Right renal pelvis (tissue), 4 donors: ENCODE measurements at places on chromosomes 12 and 14.
A peak's percentile ranks its signal among the peaks of the same experiment; 100 is the strongest.

GRCh38 chr12:131438881-131439280 is 272.0 kb upstream of the SFSWAP start:
- DNase-seq = no peak

- no peak for DNase-seq
Observed at GRCh38 chr14:102246071-102246470, 58.9 kb downstream of the MOK start.

GRCh38 chr12:105696-106095 is 39.1 kb downstream of the IQSEC3 start:
- no peak for DNase-seq

DNA sequence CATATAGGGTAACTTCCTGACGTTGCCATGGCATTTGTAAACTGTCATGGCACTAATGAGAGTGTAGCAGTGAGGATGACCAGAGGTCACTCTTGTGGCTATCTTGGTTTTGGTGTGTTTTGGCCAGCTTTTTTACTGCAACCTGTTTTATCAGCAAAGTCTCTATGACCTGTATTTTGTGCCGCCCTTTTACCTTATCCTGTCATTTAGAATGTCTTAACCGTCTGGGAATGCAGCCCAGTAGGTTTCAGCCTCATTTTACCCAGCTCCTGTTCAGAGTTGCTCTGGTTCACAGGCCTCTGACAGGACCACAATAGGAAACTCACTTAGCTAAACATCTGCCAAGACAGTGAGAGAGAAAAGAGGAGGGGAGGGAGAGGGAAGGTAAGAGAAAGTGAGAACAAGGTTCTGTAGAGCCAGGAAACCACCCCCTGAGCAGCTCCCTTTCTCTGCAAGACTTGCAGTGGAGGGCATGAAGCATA is 64.8 kb upstream of the PLEKHG3 start:
- DNase-seq = no peak

DNA sequence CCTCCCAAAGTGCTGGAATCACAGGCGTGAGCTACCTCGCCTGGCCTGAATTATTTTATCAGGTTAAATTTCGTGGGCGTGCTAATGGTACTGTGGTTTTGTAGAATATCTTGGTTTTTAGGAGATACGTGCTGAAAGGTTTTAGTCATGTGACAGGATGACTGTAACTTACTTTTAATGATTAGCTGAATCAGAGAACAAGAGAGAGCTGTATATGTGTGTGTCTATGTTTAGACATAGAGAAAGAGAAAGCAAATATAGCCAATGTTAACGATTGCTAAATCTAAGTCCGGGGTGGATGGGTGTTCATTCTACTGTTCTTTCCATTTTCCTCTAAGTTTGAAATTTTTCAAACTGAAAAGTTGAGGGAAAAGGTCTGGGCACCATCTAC is 9.2 kb upstream of the PNMA1 start:
- no peak for DNase-seq

DNA sequence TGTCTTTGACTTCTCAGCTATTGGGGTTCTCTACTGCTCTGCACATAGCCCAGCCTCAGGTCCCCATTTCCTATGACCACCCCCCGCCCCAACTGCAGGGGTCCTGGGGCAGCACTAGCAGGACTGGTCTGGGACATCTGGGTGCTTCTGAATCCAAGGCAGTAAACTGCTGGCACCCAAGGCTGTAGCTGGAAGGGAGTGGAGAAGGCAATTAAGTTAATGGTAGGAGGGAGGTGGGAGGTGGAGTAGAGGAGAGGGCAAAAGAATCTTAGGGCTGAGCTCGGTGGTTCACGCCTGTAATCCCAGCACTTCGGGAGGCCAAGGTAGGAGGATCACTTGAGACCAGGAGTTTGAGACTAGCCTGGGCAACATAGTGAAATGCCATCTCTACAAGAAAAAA is 11.5 kb downstream of the PLEK2 start:
- no peak for DNase-seq

- DNase-seq = no peak
Observed at GRCh38 chr14:74864198-74864597, 11.7 kb downstream of the PROX2 start.

GRCh38 chr12:71948390-71948789 is 9.7 kb downstream of the TPH2 start:
- DNase-seq = no peak

- DNase-seq = peak; percentile 42
Observed at GRCh38 chr12:52151837-52152783, 39.7 kb downstream of the KRT80 start.

DNA sequence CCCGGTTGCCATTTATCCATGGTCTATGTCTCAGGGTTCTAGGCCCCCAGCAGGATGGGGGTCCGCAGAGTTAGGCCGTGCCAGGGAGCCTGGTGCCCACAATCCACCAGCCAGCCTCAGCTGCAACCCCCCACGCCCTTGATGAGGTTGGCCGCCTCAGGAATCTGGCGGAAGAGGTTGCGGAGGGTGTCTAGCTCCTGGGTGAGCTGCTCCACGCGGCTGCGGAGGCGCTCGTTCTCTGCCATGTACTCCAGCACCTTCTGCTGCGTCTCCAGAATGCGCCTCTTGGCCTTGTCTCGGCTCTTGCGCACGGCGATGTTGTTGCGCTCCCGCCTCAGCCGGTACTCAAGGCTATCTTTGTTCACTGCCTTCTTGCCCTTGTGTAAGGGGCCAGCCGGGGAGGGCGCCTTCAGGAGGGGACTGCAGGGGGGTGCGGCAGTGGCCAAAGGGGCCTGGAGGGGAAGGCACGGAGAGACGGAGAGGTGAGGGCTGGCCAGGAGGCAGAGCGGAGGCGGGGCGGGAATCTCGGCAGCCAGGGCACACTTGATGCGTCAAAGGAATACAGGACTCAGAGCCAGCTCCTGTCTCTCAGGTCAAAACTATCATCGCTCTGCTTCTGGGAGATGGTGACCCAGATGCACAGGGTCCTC is 1.6 kb downstream of the CEBPE start:
- no peak for DNase-seq

DNA sequence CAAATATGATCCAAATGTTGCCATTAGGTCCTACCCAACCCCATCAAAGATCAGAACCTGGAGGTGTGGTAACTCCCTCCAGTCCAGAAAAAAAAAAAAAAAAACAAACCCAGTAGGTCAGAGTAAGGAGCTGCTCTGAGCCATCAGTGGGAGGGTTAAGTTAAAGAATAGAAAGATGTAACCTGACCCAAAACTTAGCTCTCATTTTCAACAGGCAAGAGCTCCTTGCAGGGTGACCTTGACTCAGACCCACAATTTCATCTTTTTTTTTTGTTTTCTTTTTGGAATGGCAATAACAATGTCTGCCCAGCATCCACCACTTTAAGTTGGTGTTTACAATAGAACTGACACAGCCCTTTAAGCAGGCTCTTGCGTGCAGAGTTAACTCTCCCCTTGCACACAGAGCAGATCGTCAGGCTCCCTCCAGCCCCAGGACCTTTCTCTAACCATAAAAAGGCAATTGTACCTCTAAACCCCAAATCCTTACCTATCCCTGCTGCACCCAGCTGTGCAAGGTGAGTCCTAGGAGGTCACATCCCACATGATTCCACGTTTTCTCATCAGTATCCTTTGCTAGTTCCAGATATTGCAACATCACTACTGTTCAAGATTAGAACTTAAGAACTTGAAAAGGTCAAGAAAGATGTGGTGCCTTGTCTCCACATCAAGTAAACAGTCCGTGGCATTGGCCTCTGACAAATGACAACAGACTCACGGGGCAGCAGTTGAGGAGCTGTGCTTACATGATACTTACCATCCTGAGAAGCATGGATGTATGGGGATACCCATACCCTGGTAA is 178.6 kb upstream of the EEA1 start:
- DNase-seq = no peak

- no peak for DNase-seq
Observed at GRCh38 chr12:111410431-111411184, 4.9 kb downstream of the SH2B3 start.

DNA sequence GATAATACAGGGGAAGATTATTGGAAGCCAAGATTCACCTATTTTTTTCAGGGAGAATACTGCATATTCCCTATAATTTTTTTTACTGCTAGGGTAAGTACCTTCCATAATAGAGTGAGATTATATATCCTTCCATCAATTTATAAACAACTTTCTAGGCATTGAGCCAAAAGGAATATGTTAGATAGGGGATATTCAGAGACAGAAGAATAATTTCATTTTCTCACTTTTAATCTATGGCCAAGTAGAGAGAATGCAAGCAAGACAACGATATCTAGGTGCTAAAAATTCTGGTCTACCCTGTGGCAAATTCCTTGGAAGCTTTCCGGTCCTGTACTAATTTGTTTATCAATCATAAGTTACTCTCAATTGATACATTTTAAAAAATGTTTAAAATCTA is 69.7 kb upstream of the STAC3 start:
- no peak for DNase-seq

GRCh38 chr14:55514819-55515490 is 65.1 kb upstream of the KTN1 start:
- no peak for DNase-seq

DNA sequence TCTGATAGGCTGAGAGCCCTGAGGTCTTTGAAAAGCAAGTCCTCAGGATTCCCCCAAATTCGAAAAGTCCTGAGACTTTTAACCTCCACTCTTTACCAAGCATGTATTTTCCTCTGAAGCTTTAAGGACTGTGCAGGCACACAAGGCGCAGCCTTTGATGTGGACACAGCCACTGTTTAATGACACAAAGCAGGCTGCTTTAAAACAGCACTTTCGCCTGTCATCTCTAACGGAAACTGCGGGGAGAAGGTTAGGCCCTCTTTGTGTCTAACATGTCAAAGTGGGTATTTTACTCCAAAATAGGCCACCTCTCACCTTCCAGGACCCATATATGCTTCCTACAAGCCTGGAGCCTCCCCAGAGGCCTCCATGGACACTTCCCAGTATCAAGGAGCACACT is 159.2 kb downstream of the GCH1 start:
- DNase-seq = no peak

- no peak for DNase-seq
Observed at GRCh38 chr12:13595536-13596443, 385.6 kb downstream of the GRIN2B start.
